ENCODE measurements at places on chromosomes 7 and 10. TPM values are rescaled to one million over a fixed set of nuclear protein-coding genes. Genes with fewer than 3 reads are reported as not detected.

Gene CPN1
- not detected for total RNA-seq

Gene IDI2
- not detected for total RNA-seq

Gene AKR1C2
- 6.9 TPM for total RNA-seq

Gene DGKB
- 101 TPM for total RNA-seq

Gene ITPRID1
- total RNA-seq, result not detected

Gene CLCN1
- 0.16 TPM for total RNA-seq

Gene SLC29A3
- total RNA-seq, result 6.6 TPM

Gene PCDH15
- total RNA-seq, result 11.4 TPM

Gene ALKBH4
- 15.3 TPM for total RNA-seq

Gene PLEKHS1
- not detected for total RNA-seq

Gene SNX8
- 36.3 TPM for total RNA-seq
